Muscle of back (tissue), 13 donors: ENCODE measurements at places on chromosomes 5 and 9. TPM values are rescaled to one million over a fixed set of nuclear protein-coding genes. Genes with fewer than 3 reads are reported as not detected.

The SGCD gene
- polyA plus RNA-seq: 82.0 TPM

The CCNO gene
- 0.23 TPM for polyA plus RNA-seq

The SPAG8 gene
- 1.9 TPM for polyA plus RNA-seq

The ADAMTS12 gene
- 21.7 TPM for polyA plus RNA-seq

The IL13 gene
- polyA plus RNA-seq: not detected

The NRARP gene
- polyA plus RNA-seq: 6.4 TPM

The INSL4 gene
- polyA plus RNA-seq: not detected

The SPATA31D3 gene
- polyA plus RNA-seq: not detected

The SLC25A48 gene
- polyA plus RNA-seq: 0.54 TPM

The NKD2 gene
- polyA plus RNA-seq: 2.1 TPM

The SV2C gene
- 0.03 TPM for polyA plus RNA-seq

The PPWD1 gene
- 42.9 TPM for polyA plus RNA-seq

The TRPM3 gene
- polyA plus RNA-seq: 0.13 TPM

The FAM221B gene
- polyA plus RNA-seq: 0.23 TPM

The SLCO6A1 gene
- 0.57 TPM for polyA plus RNA-seq

The TMC1 gene
- polyA plus RNA-seq: 0.42 TPM

The OGN gene
- polyA plus RNA-seq: 426 TPM

DNA sequence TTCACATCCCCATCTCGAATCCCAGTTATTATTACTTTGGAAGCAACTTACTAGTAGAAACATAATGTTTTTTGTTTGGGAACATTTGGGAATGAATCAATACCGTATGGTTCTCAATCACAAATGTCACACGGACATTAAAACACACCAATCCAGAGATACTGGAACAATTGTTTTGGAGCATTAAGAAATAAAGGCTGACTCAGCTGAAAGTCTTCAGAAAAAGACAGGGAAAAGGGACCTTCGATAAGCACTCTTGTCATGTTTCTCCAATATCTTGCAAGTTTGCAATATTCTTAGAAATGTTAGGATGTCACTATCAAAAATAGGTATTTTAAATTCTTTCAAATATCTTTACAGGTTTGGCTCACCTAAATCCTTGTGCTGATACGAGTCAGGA is 362.4 kb downstream of the CETN3 start:
- DNase-seq: no peak

- no peak for DNase-seq
Measured at GRCh38 chr9:69750085-69750484, 9.7 kb downstream of the PTAR1 start.

DNA sequence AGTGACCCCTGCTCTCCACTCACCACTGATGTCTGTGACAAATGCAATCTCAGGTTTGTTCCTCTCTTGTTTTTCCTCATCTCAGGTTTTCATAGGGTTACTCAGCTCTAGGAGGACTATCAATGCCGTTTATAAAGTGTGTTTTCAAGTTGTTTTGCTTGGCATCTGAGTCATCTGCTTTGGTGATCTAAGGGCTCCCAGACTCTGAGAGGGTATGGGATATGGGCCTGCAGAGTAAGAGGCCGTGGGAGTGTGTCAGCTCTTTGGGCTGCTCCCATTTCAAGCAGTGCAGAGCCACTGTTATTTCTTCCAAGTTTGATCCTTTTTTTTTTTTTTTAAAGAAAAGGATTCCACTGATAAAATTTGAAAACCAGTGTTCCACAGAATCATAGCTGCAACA is 46.3 kb downstream of the NNT start:
- DNase-seq: no peak

- no peak for DNase-seq
Measured at GRCh38 chr9:127651697-127652610, 39.9 kb downstream of the STXBP1 start.

DNA sequence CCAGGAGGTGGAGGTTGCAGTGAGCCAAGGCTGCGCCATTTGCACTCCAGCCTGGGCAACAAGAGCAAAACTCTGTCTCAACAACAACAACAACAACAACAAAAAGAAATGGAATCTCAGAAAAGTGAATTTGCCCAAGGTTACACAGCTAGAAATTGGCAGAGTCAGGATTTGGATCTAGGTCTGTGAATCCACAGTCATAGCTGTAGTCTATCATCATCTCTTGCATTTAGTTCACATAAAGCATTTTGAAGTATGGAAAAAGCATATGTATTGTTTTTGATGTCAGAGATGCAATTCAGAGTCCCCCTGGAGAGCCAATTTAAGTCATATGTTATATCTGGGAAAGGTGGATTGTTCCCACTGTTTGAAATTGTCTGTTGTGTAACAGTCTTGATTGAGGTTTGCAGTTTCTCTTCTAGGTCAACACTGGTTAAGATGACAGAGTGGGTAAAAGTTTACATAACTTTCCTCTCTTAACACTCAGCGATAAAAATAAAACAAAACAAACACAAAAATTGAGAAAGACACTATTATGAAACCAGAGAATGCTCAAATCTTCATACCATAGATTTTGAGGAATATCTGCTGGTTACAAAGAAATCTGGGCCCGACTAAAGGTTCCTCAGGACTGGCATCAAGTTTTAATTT is 21.5 kb upstream of the GPR21 start:
- DNase-seq: no peak

DNA sequence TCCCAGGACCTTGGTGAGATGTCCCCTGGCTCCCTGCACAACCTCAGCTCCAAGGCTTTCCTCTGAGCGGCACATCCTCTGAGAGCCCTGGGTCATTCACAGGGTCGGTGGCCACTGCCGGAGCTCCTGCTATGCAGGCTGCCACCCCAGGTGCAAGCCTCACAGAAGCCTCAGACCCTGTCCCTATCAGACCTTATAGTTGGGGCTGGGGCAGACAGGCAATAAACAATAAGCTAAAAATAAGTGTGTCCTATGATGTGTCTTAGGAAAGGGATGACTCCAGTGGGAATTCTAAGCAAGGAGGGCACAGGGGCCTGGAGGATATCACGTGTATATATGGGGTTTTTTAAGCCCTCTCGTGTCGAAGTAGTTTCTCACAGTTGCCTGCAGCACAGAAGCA is 91.3 kb downstream of the SYK start:
- no peak for DNase-seq

DNA sequence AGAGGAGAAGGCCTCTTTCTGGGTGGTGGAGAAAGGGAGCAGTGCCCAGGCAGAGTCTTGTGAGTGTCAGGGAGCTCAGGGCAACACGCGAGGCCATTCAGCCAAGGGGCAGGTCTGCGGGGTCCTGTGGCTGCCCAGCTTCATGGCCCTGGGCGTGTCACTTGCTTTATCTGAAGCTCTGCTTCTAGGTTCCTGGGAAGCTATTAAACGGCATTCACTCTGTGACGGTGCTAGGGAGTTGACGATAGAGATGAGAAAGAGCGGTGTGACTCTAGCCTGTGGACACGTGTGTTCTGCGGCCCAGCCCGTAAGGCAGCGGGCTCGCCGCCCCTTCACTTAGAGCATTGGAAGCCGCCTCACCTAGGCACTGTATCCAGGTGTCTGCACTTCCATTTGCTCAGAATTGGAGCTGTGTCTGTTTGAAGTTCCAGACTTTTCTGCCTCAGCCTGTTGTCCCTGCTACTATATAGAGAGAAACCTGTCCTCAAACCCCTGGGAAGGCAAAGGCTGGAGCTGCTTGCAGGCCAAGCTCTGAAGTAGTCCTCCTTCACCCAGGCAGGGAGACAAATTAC is 88.3 kb downstream of the PHF2 start:
- DNase-seq: no peak

GRCh38 chr9:35852267-35852815 is 17.9 kb downstream of the OR13J1 start:
- no peak for DNase-seq

GRCh38 chr9:5529683-5530221 is 19.4 kb downstream of the PDCD1LG2 start:
- DNase-seq: no peak

GRCh38 chr5:81183811-81184748 is 49.0 kb upstream of the CKMT2 start:
- no peak for DNase-seq

GRCh38 chr9:32558408-32558934 is 6.1 kb upstream of the TOPORS start:
- DNase-seq: no peak

- no peak for DNase-seq
Measured at GRCh38 chr5:159936686-159937329, 20.5 kb downstream of the ADRA1B start.

DNA sequence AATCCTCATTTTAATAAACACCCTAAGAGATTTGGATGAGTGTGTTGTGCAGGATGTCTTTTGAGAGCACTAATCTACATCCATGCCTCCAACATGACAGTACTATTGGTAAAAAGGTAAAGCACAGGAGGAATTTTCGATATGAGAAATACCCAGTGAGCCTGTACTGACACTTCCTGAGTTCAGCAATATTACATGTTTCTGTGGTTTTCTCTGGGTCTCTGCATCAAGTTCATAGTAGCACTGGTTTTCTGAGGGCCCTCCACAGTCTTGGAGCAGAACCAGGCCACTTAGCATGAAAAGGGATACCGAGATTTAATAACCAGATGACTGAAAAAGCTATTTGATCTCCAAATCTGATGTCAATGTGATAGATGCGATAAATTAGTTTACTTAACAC is 524.1 kb downstream of the TMEM38B start:
- DNase-seq: no peak

- no peak for DNase-seq
Measured at GRCh38 chr9:129182625-129183494, 4.8 kb upstream of the IER5L start.

DNA sequence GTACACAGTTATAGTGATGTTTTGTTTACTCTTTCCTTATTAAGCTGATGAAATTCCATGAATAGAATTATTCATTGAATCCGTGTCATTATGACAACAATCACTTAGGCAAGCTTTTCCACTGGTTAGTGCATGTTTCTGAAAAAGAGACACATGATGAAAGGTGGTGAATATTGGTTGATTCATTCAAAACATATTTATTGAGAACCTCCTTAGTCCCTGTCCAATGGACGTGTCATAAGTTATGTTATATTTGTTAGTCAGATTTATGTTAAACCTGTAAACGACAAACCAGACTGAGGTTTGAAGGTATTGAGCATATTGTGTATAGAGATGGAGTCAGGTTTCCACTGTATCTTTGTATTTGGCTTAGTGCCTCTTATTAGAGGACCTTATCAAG is 1888.9 kb upstream of the CDH6 start:
- DNase-seq: no peak

GRCh38 chr5:145801195-145801594 is 33.9 kb downstream of the PRELID2 start:
- DNase-seq: no peak

DNA sequence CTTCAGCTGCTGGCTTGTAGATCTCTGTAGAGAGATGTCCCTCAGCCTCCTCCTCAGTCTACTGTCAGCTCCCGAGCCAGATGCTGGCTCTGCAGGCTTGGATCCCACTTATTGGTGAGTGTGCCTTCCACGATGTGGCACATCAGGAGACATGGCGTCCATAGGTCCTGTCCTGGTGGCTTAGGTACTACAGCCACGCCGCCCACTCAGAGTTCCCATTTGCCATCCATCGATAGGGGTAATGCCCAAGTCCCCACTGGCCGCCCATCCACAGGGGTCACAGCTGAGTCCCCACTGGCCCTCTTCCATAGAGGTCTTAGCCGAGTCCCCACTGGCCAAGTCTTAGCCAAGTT is 17.3 kb downstream of the EXOC3 start:
- DNase-seq: no peak

GRCh38 chr9:2229109-2229721 is 214.1 kb downstream of the SMARCA2 start:
- no peak for DNase-seq

DNA sequence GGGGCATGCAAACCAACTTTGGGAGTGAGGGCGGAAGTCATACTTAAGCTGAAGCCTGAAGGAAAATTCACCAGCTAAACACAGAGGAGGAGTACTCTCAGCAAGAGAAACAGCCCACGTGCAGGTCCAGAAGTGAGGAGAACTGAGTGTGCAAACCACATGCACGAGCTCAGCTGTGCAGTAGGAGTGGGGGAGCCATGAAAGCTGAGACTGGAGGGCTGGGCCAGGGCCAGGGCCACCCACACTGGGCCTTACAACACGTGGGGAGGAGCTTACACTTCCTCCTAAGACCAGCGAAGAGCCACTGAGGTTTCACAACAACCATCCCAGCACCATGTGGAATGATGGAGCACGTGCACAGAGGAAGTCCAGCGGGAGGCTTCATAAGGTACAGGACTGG is 9.3 kb upstream of the WWC1 start:
- DNase-seq: peak; percentile 24

DNA sequence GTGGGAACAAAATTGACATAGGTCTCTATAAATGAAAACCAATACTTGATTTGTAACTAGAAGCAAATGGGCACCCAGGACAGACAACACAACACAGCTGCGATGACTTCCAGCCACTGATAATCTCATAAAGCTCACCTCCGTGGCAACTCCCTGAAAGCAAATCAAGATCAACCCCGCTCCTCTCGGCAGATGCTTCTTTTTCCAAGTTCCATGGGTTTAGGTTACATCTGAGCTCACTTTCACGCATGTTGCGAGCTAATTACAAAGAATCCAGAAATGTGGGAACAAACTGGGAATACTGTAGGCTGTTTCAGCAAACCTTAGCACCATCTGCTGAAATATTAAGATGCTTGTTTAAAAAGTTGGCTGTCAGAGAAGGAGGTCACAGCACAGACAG is 153.9 kb downstream of the ELAVL2 start:
- no peak for DNase-seq

GRCh38 chr9:76176171-76176570 is 218.1 kb downstream of the RFK start:
- peak; percentile 31 for DNase-seq

- DNase-seq: no peak
Measured at GRCh38 chr5:133698259-133698554, 85.9 kb upstream of the FSTL4 start.

GRCh38 chr5:179397516-179397915 is 52.3 kb upstream of the ADAMTS2 start:
- DNase-seq: no peak

DNA sequence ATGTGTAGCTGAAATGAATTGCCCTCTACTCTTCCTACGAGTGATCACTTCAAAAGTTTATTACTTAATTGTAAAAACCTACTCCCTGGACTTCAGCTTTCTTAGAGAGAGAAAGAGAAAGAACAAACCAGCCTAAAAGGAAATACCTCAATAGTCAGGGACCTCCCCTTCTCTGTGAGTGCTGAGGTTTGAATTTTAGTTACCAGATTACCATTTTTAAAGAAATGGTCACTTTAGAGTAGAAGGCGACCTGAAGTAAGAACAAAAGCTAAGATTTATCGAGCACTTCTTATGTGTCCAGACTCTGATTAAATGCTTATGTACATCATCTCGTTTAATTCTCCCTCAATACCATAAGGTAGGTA is 11.3 kb downstream of the RAPGEF1 start:
- DNase-seq: no peak

DNA sequence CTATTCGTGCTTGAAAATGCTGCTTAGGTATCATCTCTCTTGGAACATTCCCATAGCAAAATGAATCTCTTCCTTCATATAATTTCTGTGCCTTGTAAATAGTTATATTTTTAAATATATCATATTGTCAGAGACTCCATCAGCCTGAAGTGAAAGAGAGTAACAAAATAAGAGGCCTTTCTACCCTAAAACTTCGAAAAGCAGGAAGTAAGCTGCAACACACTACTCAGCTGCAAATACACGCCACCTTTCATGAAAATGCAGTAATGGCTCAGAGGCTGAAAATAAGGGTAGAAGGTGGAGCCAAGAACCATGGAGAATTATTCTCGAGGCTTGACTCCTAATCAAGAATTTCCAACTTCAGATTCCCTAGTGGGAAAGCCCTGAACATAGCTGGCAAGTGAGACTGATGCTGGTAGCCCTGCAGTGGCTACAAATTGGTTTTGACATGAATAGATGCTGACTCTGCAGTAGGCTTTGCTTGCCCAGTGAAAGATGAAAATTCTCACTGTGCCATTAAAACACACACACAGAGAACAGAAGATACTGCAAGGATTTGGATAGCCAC is 30.2 kb upstream of the PTGER4 start:
- no peak for DNase-seq
